ENCODE measurements at places on chromosomes 1 and 21.

GRCh38 chr1:218546314-218546713 lies 201.2 kb downstream of the TGFB2 start:
- DNase-seq: no peak

GRCh38 chr1:161244888-161245287 lies 6.9 kb upstream of the NR1I3 start:
- DNase-seq: no peak

- DNase-seq: no peak
Observed at GRCh38 chr1:61432616-61433388, 292.1 kb downstream of the TM2D1 start.

DNA sequence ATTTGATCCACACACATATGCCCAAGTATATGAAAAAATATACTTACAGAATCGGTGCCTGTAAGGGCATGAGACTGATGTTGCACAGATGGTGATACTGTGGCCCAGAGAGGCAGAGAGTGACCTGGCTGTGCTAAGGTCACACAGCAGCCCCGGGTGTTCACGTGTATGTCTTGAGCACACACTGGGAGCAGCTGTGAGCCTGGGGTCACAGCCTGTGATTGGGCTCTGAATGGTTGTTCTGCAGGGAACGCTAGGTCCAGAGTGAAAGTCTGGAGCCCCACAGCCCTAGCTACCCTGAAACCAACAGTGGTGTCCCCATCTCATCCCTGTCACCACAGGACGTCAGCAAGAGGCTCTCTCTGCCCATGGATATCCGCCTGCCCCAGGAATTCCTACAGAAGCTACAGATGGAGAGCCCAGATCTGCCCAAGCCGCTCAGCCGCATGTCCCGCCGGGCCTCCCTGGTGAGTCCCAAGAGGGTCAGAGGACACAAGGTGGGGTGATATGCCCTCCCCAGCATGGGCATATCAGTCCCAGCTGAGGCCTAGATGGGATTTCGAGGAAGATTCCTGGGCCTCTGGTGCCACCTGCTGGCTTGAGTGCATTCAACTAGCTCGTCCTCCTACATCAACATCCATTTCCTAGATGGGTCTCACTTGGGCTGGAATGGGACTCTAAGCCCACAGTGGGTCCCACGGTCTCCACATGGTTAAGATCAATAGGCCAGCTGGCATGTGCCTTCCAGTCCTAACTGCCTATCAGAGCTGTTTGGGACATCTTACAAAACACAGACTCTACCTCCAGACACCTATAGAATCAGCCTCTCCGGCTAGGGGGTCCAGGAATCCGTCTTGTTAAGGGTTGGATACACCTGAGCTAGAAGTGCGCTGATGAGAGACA lies 19.7 kb downstream of the CDK18 start:
- peak; percentile 76 for DNase-seq

DNA sequence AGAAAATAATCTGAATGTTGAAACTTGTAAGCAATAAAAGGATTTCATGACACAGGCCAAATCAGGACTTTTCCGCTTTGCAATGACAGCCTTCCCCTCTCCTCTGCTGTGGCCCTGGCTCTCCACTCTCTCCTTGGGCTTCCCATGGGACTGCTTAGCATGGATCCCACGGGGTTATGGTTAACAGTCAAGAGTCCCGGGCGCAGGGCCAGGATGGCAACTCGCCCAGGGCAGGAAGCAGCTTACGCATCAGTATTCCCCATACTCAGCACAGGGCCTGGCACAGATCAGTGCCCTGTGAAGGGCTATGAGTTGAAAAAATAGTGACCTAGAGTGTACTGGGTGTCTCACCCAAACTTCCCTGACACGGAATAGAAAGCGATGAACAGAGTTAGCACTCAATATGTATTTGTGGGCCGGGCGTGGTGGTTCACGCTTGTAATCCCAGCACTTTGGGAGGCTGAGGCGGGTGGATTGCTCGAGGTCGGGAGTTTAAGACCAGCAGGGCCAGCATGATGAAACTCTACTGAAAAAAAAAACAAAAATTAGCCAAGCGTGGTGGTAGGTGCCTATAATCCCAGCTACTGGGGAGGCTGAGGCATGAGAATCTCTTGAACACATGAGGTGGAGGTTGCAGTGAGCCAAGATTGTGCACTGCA lies 29.1 kb upstream of the GRHL3 start:
- peak; percentile 52 for DNase-seq

DNA sequence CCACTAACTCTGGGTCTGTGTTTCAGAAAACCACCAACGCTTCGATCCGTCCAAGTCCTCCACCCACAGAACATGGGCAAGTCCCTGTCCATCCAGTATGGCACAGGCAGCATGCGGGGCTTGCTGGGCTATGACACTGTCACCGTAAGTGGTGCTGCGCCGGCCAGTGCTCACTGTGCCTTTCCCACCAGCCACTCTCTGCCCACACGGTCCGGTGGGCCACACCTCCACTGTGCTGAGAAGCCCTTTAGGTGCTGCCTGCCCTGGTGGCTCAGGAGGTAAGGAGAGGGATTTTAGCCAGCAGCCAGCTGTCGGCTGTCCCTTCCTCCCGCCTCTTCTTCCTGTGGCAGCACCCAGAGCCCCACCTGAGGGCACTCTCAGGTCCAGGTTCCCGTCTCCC lies 33.9 kb downstream of the PROK1 start:
- no peak for DNase-seq

DNA sequence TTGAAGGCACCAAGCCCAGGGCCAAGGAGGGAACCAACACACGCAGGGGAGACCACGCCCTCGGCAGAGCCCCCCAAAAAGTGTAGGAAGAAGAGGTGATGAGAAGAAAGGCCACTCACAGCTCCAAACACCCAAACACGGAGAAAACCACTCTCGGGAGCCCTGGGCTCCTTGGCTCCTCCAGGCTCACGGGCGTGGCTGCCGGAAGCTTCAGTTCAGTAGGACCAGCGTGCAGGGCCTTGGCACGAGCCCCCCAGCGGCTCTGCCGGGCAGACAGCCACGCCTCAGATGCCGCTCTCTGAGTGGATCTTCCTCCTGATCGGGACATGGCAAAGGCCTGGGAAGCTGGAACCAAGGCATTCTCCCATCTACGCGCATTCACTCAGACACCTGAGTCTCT lies 94.0 kb downstream of the NPHP4 start:
- DNase-seq: no peak

DNA sequence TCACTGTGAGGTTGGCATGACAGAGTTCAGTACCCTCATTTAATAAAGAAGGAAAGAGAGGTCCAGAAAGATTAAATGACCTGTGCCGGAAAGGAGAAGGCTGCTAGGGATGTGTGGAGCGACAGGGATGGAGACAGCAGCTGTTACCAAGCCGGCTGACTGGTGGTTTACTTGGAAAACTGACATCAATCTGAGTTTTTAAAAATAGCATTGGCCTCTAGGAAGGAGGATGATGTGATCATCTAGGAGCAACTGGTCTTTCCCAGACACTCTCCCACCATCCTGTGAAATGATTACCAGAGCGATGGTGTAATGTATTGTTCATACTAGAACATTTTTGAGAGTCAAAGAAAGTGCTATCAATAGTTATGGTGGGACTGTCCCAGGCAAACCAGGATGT lies 154.4 kb downstream of the ZSCAN20 start:
- DNase-seq: no peak

- no peak for DNase-seq
Observed at GRCh38 chr1:183635099-183635605, 431 bp downstream of the ARPC5 start.

- DNase-seq: no peak
Observed at GRCh38 chr1:115978292-115978941, 2.1 kb downstream of the SLC22A15 start.

DNA sequence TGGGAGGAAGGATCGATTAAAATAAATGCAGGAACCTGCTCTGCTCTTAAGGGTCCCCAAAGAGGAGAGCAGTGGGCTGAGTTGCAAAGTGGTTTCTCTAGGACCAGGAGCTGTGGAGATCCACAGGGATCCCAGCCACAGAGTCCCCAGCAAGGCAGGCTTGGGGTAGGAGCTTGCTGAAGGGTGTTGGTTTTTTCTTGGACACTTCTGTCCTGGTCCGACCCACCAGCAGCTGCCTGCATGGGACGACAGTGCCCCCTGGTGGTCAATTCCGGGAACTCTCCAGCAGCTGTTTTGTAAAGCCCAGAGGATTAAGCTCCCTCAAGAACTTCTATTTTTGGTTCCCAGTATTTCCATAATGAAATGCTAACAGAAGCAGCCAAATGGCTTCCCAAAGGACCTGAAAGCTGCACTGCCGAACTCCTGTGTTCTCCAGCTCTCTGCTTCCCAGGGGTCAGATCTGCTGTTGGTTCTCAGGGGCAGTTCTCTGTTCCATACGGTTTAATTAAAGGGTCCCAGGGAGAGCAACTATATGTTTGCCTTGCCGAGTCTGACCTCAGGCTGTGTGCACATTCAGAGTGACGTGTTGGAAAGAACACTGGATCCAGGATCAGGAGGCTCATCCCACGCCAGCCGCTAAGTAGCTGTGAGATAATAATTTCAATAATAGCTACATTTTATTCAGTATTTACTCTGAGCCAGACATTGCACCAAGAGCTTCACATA lies 23.2 kb downstream of the NENF start:
- peak; percentile 68 for DNase-seq

- DNase-seq: no peak
Observed at GRCh38 chr1:169381162-169381561, 13.2 kb downstream of the BLZF1 start.

DNA sequence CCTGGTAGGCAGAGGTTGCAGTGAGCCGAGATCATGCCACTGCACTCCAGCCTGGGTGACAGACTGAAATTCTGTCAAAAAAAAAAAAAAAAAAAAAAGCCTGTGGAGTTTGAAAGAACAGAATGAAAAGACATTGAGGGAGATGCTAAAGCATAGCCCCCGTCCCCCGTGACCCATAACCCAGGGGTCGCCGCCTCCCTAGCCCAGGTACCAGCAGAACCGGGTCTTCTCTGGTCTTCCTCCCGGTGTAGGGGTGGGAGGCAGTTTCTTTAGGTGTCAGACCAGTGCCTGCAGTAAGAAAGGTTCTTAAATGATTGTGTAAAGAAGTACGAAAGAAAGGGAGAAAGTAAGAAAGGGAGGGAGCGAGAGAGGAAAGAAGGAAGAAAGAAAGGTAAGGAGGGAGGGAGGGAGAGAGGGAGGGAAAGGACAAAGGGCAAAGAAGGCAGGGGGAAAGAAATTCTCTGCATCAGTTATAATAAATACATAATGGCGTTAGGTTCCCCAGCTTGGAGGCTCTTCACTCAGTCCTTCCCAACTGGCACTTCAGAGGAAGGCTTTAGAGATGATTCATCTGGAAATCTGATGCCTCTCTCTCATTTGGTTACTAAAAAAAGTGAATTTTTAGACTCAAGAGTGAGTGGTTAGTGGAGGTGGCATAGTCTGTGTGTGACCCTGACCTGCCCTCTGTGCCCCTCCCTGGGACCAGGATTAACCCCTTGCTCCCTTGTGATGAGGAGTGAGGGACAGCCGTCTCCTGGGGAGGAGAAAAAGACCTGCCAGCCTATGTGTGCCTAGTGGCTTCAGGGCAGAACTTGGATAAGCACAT lies 1.1 kb downstream of the IL24 start:
- no peak for DNase-seq

DNA sequence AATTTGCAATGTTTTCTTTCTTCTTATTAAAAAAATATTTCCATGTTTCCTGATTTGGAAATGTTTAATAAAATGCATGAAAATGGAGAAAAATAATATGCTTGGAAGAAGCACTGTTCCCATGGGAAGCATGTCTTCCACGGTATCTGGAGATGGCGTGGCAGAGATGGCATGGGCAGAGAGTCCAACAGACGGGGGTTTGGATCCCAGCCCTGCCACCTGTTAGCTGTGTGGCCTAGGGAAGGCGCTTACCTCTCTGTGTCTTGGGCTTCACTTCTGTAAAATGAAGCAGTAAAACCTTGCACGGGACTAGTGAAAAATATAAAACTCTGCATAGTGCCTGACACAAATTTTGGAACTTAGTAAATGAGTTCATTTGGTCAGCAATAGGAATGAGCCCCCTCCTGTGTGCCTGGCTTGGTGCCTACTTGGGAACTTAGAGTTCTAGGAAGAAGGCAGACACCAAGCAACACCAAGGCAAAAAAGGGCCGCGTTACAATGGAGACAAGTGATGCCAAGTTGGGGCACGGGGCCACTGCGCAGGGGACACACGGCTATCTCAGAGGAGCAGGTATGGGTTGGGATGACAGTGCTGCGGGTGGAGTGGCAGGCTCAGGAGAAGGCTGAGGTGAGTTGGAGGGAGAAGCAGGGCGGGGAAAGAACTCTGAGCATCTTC lies 124.2 kb downstream of the KCNN3 start:
- no peak for DNase-seq

DNA sequence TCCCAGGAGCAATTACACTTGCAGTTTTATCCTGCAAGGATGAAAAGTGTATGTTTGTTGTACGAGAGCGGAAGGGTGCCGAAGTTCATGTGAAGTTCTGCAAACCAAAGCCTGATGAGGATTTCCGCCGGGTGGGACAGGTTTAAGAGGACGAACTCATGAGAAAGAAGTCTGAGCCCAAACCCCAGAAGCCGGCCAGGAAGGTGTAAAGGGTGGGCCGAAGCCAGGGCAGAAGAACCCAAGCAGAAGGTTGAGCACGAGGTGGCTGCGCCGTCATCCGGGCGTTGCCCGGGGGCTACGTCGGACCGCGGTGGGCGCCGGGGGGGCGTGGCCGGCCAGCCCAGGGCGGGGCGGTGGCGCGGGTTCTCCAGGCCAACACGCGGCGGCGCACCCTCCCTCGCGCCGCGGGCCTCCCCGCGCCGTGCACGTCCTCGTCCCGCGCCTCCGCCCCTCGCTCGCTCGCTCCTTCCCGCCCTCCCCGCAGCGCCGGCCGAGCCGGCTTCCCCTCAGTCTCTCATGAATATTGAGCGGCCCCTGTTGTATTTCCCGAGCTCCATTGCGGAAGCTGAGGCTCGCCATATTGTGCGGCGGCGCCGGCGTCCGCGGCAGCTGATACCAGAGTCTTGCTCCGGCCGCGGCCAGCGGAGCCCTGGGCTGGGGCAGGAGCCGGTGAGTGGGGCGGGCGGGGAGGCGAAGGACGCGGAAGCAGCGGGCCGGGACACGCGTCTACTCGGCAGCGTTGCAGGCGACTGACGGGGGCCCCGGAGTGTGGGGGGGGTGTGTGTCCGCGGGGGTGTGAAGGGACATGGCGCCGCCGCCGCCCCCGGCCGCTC lies at the start of gene RNF2:
TSS of gene RNF2 (plus strand) at position 578 of the 833 bp plus-strand sequence. CDS start 41,996 bp downstream, outside the sequence.
- DNase-seq: peak; percentile 54

- DNase-seq: no peak
Observed at GRCh38 chr1:157233131-157233530, 94.9 kb upstream of the ETV3 start.

DNA sequence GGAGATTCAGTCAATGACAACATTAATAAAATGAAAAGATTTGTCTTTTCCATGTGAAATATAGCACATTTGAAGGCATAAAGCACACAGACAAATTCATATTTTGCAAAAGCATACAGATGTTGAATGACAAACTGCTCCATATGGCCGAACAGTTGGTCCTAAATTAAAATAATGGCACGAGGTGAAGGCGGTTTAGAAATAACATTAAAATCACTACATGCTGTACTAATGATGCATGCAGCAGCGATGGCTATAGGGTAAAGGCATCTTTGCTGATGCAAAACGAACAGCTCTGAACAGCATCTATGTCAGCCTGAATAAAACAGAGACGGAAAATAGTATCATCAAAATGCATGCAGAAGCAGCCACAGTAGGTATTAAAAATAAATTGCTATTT lies 102.6 kb downstream of the TTLL7 start:
- no peak for DNase-seq

All from kidney capillary endothelial cell (primary cell).